Spleen (tissue), 13 donors: ENCODE measurements at places on chromosomes 16 and 17. TPM values are rescaled to one million over a fixed set of nuclear protein-coding genes. Genes with fewer than 3 reads are reported as not detected.
A peak's percentile ranks its signal among the peaks of the same experiment; 100 is the strongest.

- no peak for DNase-seq
Observed at GRCh38 chr16:81204798-81205680, 33.5 kb upstream of the BCO1 start.

DNA sequence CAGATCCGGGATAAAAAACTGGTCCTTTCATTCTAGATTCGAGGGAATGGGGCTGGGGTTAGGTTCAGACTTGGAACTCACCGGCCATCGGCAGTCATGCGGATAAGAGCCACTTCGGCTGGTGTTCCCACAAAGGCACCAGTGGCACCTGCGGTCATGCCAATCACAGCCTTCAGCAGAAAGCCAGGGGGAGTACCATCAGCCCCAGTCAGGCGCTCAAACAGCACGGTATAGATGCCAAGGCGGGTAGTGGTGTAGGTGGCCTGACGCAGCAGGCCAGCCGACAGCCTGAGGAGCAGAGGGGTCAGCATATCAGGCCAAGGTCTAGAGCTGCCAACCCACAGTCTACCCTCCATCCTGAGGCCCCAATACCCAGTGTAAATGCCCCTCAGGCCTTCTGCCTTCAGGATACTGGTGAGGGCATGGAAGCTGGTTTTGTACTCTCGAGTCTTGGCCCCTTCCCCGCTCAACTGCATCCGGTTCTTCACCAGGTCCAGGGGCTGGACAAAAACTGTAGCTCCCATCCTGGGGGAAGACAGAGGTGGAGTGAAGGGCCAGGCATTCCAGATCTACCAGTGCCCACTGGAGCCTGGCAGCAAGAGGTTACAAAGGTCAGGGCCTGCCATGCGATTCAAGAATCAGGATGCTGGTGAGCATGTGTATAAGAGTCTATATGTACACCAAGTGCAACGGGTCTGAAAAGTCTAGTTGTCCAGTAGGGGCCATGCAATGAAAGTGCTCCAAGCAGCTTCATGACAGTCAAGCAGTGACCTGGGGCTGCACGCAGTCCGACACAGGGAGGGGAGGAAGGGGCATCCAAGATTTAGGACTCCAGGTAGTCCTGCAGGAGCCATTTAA, 929 bp downstream of the SLC25A11 start:
- peak; percentile 82 for DNase-seq

GRCh38 chr17:78992542-78993212, 13.0 kb upstream of the LGALS3BP start:
- DNase-seq = no peak

DNA sequence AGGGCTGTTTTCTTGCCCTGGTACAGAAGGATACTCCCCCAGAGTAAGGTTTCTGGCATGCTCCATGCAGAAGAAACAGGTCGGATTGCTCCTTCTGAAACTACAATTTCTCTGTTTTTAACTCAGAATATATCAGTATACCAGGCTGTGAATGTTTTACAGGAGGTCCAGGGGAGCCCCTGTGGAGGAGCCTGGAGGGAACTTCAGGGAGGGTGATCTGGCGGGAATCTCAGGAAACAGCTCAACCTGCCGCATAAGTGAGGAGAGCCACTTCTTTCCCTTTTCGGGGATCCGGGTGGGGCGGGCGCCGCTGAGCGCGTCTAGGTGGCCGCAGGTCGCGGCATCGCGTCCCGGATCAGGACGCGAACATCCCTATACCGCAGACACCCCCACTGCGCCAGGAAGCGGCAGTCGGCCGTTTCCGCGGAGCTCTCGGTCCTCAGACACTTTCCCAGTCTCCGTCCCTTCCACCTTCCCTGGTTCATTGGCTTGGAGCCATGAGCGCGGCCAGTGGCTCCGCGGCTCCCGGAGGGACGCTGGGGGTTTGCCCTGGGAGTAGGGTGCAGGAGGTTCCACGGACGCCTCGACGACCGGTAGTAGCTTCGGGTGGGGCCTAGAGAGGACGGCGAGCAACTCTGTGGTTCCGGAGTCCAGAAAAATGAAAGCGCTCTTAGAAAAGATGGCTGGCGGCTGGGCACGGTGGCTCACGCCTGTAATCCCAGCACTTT, 3.1 kb upstream of the ZNF764 start:
- peak; percentile 86 for DNase-seq

Gene PARD6A
- polyA plus RNA-seq = 8.2 TPM
